Mesothelial cell of epicardium (in vitro differentiated cells): ENCODE measurements at places on chromosomes 11 and 22.

GRCh38 chr11:80104191-80104590 lies 663.4 kb upstream of the TENM4 start:
- no peak for DNase-seq

DNA sequence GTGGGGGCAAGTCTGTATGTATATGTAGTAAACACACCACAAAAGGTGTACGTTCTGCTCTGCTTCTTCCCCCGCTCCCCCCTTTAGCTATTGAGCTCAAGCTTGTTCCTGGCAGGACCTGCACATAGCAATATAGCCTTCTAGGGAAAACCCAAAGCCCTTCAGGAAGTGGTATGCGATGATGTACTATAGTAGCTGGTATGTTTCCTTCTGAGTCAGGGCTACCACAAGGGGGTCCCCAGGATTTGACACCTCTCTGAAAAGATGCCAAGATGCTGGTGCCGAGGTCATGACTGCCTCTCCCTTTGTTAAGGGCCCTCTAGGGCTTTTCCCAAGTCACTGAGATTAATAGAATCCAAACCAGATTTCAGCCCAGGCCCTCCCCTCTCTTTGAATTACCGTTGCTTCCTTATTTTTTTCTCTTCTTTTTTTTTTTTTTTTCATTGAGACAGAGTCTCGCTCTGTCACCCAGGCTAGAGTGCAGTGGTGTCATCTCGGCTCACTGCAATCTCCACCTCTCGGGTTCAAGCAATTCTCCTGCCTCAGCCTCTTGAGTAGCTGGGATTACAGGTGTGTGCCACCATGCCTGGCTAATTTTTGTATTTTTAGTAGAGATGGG lies 268.4 kb downstream of the ETS1 start:
- DNase-seq: no peak

DNA sequence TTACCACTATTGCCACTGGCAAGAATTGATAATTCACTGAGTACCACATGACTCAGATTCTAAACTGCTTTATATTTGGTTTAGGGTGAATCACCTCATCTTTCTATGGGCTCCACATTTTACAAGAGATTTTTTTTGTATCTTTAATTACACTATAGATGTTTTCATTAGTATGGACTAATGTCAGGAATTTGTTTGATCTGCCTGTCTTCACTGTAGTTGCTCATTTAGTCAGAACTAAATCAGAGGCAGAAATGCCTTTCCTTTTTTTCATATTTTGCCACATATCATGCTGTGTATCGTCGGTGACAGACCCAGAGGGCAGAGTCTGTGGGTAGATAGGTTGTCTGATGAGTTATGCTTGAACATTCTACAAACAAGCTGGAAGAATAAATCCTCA lies 524.1 kb downstream of the METTL15 start:
- DNase-seq: no peak

- no peak for DNase-seq
Measured at GRCh38 chr11:33044285-33044756, 4.9 kb downstream of the TCP11L1 start.
